NCI-H1417 (cell line): ENCODE measurements at places on chromosomes 2 and 18.

GRCh38 chr2:54262015-54262765 is 6.2 kb upstream of the TSPYL6 start:
- no peak for DNase-seq

DNA sequence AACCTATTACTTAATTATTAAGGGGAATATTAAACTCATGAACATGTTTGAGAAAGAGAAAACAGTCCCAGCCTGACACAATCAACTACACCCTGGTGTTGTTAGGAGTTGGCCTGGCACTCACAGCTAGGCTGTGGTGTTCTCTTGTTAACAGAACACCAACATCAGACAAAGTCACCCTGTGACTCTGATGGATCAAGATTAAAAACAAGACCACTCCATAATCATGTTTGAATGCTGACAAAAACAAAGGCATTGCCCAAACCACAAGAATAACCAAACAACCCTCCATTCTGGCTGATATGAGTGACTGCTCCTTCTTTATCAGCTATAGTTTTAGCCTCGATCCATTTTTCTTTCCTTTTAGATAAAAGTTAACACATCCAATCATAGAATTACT is 3.0 kb downstream of the BOLL start:
- DNase-seq = no peak

DNA sequence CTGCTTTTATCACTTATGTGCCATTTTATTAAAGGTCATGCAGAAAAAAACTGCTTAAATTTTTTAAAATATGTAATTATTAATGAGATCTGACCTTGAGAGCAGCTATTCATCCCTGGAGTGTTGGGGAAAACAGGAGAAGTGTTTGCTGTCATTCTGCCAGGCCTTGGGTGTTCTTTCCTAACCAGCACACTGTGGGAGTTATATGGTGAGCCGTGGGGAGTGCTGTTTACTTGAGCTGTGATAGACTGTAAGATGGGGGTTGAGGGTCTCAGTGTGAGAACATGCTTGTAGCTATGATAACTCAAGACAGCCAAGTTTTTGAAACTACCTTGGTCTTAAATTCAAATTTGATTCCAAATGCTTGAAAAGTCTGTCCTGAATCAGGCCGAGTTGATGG is 101.3 kb upstream of the ARHGAP28 start:
- DNase-seq = no peak

DNA sequence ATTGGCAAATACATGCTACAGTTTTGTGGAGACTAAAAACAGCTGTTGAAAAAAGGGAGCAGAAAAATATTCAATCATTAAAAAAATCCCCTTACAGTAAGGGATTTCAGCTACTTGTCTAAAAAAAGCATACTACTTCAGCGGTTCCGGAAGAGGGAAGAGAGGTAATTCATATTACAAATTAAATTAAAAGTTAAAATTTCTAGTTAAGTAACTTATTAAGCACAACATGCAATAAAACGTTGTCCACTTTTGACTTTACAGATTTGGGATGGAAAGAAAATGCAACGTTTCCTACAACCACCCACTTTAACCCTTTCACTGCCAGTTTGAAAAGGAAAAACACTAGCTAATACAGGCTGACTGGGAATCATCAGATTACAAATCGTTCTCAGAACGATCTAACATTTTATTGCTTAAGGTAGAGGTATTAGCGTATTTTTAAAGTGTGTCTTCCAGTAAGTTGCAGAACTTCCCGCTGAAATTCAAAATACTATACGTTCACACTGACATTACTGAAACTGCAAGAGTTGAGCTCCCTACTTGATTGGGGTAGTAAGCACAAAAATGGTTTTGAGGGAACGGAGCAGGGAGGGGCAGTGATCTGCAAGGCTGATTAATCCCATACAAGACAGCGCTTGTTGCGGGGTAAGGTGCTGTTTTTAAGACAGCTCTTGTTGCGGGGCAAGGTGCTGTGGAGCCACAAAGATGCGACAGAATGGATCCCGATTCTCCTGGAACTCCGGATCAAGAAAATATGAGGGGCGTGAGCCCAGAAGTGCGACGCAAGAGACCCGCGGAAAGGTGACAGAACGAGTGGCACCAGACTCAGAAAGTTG is 743 bp downstream of the HADHA start:
- peak; percentile 18 for DNase-seq

DNA sequence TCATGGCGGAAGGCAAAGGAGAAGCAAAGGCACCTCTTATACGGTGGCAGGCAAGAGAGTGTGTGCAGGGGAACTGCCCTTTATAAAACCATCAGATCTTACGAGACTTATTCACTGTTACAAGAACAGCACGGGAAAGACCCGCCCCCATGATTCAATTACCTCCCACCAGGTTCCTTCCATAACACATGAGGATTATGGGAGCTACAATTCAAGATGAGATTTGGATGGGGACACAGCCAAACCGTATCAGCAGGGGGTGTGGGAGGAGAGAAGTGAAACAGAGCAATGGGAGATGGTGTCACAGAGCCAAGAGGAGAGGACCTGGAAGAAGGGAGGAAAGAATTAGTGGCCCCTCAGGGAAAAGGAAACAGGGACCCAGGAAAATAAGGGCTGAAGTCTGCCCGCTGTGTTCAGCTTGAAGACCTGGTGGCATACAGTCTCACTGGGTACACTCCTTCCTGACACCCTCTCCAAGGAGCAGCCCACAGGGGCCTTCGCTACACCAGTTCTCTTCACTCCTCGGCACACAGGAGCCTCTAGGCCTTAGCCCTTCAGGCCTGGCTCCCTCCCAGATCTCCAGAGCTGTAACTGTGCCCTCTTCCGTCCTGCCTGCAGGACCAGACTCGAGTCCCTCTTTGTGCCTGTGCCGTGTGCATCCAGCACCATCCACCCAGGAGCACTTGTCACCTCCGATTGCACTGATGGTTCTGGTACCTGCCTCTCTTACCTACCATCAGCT is 262.1 kb downstream of the EIPR1 start:
- DNase-seq = no peak

- DNase-seq = no peak
These were observed 871.1 kb upstream of the FANCL start for GRCh38 chr2:59112258-59112657.

GRCh38 chr2:33312355-33312754 is 164.1 kb upstream of the RASGRP3 start:
- no peak for DNase-seq

- DNase-seq = peak; percentile 94
These were observed 74.9 kb upstream of the TAF1B start for GRCh38 chr2:9768388-9768787.

- no peak for DNase-seq
These were observed 36.6 kb upstream of the SKOR2 start for GRCh38 chr18:47287911-47288585.

DNA sequence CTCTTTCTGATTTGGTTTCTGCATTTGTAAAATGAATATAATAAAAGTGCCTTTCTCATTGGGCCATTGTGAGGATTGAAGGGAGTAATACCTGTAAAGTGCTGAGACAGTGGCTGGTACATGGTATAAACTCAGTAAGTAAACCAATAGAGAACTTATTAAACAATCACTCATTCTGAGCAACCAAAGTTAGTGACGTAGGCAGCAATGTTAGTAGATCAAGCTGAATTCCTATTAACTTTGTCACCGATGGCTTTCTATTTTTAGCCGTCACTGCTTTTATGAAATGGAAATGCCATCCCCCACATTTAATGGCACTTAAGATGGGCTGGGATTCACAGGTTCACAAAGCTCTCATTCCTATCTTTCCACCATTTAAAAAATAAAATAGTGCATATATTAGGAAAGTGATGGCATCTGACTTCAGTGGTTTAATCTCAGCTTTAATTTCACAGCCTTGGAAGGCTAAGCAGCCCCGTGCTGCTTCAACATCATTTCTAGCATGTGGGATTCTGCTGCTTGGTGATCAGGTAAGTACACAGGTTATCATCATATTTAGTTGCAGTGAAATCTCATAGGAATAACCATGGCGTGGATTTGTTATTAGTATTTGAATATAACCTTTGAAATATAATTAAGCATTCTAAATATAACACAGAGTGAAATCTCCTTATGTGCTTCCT is 17.6 kb upstream of the PPP4R1 start:
- no peak for DNase-seq

DNA sequence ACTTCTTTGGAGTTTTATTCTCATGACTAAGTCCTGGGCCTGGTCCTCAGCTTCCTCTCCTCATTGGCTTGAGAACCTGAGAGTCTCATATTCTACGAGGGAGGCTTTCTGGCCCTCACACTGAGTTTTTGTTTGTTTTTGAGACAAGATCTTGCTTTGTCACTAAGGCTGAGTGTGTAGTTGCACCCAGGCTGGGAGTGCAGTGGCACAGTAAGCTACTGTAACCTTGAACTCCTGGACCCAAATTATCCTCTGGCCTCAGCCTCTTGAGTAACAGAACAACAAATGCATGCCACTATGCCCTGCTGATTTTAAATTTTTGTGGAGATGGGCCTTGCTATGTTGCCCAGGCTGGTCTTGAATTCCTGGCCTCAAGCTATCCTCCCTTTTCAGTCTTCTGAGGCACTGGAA is 22.6 kb downstream of the PRKRA start:
- no peak for DNase-seq

GRCh38 chr2:215060861-215061536 is 77.4 kb downstream of the ABCA12 start:
- DNase-seq = peak; percentile 35

- DNase-seq = peak; percentile 52
These were observed 616 bp downstream of the RNPEPL1 start for GRCh38 chr2:240568678-240569522.

GRCh38 chr18:61435064-61435652 is 101.9 kb downstream of the CDH20 start:
- no peak for DNase-seq

DNA sequence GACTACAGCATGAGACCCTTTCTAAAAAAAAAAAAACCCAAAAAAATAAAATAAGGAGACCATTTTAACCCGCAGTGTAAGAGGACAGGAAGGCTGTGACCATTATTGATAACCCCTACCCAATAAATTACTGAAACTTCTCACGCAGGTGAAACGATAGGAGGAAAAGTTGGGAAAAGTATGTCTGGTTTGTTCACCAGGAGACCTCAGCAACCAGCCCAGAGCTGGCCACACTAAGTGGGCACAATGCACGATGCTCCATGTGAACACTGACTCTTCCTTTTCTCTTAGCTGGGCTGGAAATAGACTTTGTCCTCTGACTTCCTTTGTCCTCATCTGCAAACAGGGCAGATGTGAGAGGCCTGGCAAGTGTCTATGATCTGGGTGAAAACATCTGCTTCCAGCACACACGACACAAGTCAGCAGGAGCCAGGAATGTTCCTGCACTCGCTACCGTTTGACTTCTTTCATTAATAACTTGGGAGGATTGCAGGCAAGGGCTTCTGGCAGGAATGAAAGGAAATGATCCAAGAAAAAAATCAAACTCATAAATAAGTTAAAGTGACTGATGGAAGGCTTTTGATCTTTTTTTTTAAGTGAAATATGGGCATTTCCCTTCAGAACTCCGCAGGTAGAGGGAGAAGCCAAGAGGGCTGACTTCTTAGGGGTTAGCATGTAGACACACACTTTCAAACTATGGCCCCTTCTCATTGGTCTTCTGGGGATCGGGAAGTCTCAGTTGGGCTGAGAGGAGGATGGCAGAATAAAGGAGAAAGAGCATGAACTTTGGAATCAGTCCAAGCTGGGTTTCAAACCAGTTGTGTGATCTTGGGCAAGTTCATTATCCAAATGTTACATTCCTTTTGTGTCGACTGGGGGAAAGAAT is 137.4 kb upstream of the MYCN start:
- DNase-seq = no peak

GRCh38 chr18:33717339-33717738 is 139.3 kb downstream of the ASXL3 start:
- DNase-seq = no peak

DNA sequence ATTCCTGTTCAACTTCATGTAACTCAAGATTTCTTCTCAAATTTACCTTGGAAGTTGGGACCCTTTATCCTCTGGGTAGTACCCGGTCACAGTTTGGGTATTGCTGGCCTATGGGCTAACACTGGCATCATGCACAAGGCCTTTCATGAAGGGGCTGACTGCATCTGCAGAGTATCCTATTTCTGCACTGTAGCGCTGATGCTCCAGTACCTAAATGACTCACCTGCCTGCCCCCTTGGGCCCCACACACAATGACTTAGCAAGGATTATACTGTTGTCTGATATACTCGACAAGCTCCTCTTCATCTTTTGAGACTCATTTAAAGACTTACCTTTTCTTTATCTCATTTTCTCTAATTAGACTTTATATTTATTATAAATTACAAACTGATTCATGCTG is 39.9 kb downstream of the DNAH6 start:
- no peak for DNase-seq

- no peak for DNase-seq
These were observed 45.9 kb upstream of the CNGA3 start for GRCh38 chr2:98300141-98300874.

DNA sequence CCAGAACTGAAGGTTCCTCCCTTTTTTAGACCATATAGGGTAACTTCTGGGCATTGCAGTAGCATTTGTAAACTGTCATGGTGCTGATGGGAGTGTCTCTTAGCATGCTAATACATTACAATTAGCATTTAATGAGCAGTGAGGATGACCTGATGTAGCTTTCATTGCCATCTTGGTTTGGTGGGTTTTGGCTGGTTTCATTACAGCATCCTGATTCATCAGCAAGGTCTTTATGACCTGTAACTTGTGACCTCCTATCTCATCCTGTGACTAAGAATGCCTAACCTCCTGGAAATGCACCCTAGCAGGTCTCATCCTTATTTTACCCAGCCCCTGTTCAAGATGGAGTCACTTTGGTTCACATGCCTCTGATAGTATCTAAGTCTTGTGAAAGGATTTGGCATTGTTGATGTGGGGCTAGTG is 159.0 kb downstream of the TMX3 start:
- no peak for DNase-seq

DNA sequence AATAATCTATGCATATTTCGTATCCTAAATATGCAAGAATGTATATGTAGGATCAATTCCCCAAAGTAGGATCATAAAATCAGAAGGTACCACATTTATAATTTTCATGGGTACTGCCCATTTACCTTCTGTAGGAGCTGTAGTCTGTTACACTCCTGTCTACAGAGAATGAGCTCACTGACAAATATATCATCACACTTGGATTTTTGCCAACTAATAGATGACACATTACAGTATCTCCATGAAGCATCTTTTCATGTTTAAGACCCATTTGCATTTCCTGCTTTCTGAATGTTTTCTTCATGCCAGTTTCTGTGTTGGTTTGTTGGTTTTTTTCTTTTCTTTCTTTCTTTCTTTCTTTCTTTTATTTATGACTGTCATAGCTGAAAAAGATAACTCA is 70.9 kb upstream of the EML6 start:
- DNase-seq = no peak

DNA sequence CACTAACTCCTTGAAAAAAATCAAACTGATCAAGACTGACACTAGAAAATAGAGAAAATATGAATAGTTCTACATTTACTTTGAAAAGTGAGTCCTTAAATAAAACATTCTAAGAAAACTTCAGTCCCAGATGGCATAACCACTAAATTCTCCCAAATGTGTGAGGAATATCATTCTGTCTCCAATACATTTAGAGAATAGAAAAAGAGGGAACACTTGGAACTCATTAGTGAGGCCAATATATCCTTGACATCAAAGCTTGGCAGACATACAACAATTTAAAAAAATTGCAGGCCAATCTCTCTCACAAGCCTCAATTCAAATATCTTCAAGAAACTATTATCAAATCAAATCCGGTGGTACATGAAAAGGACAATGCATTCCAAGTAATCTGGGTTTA is 79.3 kb upstream of the TMEM247 start:
- no peak for DNase-seq
